ENCODE measurements at places on chromosomes 1 and 21.

- DNase-seq: no peak
These were observed 2.4 kb upstream of the IFNLR1 start for GRCh38 chr1:24189528-24189927.

- DNase-seq: no peak
These were observed 100.1 kb downstream of the FOXD2 start for GRCh38 chr1:47537966-47538365.

- DNase-seq: no peak
These were observed 30.5 kb upstream of the CLCA4 start for GRCh38 chr1:86516335-86516734.

DNA sequence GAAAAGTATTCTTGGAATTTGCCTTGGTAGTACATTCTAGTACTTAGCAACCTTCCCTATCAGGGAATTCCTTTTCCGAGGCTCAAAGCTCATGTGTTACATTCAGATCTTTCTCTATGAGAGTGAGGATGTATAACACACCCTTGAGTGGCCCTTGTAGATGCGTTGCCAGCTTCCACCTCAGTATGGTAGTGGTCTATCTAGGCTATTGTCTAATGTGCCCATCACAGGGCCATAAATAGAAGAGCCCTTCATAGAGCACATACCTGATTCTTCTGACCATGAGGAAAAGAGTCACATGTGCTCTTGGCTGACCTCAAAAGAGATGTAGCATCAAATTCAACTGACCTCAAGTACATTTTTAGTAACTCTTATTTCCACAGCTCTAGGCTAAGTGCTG is 14.0 kb upstream of the ZC3H11B start:
- DNase-seq: no peak

DNA sequence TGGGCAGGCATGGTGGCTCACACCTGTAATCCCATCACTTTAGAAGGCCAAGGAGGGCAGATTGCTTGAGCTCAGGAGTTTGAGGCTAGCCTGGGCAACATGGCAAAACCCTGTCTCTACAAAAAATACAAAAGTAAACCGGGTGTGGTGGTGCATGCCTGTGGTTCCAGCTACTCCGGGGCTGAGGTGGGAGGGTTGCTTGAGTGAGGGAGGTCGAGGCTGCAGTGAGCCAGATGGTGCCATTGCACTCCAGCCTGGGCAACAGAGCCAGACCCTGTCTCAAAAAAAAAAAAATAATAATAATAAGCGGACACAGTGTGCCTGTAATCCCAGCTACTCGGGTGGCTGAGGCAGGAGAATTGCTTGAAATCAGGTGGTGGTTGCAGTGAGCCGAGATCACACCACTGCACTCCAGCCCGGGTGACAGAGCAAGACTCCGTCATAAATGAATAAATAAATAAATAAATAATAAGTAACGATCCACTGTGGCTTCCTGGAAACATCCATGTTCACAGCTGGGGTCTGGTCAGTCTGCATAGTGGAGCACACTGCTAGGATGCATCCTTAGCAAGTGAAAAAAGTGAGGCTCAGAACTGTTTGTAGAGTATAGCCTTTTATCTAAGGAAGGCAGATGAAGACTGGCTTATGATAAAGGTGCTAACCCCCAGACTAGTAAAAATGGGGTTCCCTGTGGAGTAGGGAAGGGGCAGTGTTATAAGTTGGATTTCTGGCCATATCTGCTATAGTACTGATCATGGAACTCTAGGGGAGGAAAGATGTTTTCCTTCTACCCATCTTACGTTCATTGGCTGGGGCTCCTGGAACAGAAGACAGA is 15.7 kb downstream of the PKNOX1 start:
- no peak for DNase-seq
